ENCODE measurements at places on chromosomes 1 and 21. TPM values are rescaled to one million over a fixed set of nuclear protein-coding genes. Genes with fewer than 3 reads are reported as not detected.

DNA sequence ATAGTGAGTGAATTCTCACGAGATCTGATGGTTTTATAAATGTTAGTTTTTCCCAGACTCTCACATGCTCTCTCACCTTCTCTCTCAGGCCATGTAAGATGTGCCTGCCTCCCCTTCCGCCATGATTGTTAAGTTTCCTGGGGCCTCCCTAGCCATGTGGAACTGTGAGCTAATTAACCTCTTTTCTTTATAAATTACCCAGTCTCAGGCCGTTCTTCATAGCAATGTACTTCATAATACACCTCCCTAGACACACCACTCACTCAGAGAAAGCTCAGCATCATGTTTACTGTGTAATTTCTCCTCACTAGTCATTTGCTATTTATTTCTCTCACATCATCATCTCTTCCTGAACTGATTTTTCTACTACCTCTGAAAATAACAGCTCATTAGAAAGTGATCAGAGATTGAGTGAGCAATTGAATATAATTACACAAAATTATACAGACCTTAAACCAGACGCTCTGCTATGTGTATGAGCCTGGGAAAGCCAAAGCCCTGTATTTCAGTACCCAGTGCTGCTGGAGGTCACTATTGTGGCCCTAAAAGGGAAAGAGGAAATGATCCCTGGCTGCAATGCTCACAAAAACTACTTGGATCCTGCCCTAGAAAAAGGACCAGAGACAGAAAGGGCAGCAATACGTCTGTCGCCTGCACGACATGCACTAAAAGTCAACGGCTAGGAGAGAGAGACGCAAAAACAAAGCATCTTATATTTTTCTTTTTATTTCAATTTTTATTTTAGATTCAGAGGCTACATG, 284.5 kb downstream of the DSCAM start:
- DNase-seq, result peak; percentile 39

GRCh38 chr1:154840269-154841176, 29.6 kb downstream of the KCNN3 start:
- no peak for DNase-seq

DNA sequence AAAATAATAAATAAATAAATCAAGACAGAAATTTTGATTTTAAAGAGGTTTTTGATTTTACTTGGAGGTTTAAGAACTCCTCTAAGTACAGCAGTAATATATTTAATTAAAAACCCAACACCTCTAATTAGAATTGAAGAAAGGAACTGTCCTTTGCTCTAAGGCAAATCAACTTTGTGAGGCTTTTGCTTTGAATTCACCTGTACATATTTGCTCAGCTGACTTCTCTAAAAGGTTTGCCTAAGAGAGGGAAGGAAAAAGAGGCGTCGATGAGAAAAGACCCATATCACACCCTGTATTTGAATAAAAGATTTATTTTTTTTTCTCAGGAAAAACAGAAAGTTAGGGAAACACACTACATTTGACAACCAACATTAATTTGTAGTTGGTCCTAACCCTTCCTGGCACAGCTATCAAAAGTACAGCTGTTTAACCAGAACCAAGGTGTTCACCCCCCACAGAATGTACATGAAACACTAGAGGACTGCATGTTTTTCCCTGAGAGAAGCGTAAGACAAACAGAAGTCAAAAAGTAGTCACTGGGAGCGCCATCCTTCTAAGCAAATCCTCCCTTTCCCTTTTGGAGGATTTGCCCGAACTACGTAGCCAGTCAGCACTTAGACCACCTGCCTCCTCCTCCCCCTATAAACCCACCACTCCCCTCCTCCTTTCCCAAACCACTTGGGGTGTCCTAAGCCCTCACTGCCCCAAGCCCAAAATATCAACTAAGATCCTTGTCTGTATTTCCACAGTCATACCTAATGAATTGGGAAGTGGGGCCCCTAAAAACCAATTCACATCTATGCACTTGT, 4.9 kb downstream of the MCL1 start:
- no peak for DNase-seq

GRCh38 chr1:36594023-36594422, 111.3 kb upstream of the CSF3R start:
- DNase-seq, result no peak

The LCE2A gene
- not detected for total RNA-seq
